ENCODE measurements at places on chromosomes 1 and 21.

- DNase-seq = no peak
Observed at GRCh38 chr1:215418876-215419447, 148.1 kb upstream of the KCTD3 start.

- DNase-seq = no peak
Observed at GRCh38 chr1:7470904-7471638, 300.0 kb upstream of the VAMP3 start.

- no peak for DNase-seq
Observed at GRCh38 chr1:67431156-67431765, 1.1 kb upstream of the SERBP1 start.

GRCh38 chr21:41888749-41889376 is 9.7 kb upstream of the PRDM15 start:
- DNase-seq = no peak

DNA sequence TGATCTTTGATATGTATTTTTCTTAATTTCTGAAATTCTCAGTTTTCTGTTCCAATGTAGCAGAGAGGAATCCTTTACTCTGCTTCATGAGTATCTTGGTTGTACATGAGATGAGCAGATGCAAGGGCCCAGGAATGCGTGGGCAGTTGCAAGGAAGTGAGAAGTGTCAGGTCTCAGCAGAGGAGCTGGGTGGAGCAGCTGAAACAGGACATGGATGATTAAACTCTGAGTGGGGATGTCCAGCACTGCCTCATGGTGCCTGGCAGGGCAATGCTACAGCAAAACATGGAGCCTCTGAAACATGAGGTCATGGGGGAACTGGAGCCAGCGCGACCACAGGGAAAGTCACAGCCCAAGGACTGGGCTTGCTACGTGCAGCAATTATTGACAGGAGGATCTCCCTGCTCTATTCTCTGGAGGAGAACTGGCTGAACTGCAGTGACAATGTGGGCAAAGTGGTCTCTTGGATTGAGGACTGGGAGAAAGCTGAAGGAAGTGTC is 48.4 kb downstream of the COLGALT2 start:
- DNase-seq = no peak

- no peak for DNase-seq
Observed at GRCh38 chr1:246508897-246509688, 2.0 kb upstream of the SMYD3 start.

GRCh38 chr1:164518692-164519332 is 40.2 kb upstream of the PBX1 start:
- DNase-seq = no peak

GRCh38 chr1:229273507-229274232 is 2.8 kb downstream of the RAB4A start:
- no peak for DNase-seq

GRCh38 chr1:190439447-190439846 is 38.2 kb downstream of the BRINP3 start:
- no peak for DNase-seq

- DNase-seq = no peak
Observed at GRCh38 chr1:206112600-206113301, 4.4 kb downstream of the AVPR1B start.

GRCh38 chr1:23224739-23225648 is 7.7 kb upstream of the HTR1D start:
- no peak for DNase-seq

GRCh38 chr1:206142011-206142410 is 24.8 kb upstream of the AVPR1B start:
- DNase-seq = no peak

- no peak for DNase-seq
Observed at GRCh38 chr1:30845237-30845903, 63.2 kb downstream of the SDC3 start.

- DNase-seq = no peak
Observed at GRCh38 chr1:90402893-90403849, 313.9 kb downstream of the BARHL2 start.

DNA sequence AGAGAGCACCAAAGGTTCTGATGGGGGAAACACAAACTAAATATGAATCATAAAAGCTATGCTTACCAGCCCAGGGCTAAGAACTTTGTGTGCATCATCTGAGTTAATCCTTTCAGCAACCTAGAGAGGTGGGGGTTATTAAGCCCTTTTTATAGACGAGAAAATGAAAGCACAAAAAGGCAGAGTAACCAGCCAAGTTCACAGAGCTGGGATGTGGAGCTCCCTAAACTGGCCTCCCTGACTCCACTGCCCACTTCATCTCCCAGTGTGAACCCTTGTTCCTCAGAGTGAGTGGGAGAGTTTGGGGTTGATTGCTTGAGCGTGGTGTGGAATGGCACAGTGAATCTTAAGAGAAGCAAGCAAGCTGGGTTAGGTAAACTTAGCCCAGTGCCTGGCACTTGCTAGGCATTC is 10.8 kb upstream of the BCAR3 start:
- no peak for DNase-seq

- no peak for DNase-seq
Observed at GRCh38 chr1:230349020-230349393, 77.1 kb downstream of the PGBD5 start.

DNA sequence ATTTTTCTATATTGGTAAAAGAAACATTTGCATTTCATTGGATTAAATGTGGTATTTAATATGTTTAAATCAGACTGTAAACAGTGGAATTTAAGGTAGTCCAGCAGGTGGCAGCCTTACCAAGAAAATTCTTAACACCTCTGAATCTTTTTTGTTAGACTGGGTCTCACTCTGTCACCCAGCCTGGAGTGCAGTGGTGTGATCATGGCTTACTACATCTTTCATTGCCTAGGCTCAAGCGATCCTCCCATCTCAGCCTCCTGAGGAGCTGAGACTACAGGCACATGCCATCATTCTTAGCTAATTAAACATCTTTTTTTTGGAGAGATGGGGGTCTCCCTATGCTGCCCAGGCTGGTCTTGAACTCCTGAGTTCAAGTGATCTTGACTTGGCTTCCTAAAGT is 98.8 kb downstream of the RABGAP1L start:
- DNase-seq = peak; percentile 57

- DNase-seq = no peak
Observed at GRCh38 chr1:33740040-33740744, 123.7 kb upstream of the HMGB4 start.

DNA sequence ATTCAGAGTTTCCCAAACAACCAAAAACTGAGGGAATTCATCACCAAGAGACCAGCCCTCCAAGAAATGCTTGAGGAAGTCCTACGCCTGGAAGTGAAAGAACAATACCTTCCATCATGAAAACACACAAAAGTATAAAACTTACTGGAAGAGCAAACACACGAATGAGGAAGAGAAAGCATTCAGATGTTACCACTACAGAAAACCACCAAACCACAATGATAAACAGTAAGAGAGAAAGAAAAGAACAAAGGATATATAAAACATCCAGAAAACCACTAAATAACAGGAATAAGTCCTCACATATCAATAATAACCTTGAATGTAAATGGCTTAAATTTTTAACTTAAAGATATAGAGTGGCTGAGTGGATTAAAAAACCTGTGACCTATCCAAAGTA is 58.5 kb upstream of the BCL10 start:
- no peak for DNase-seq

DNA sequence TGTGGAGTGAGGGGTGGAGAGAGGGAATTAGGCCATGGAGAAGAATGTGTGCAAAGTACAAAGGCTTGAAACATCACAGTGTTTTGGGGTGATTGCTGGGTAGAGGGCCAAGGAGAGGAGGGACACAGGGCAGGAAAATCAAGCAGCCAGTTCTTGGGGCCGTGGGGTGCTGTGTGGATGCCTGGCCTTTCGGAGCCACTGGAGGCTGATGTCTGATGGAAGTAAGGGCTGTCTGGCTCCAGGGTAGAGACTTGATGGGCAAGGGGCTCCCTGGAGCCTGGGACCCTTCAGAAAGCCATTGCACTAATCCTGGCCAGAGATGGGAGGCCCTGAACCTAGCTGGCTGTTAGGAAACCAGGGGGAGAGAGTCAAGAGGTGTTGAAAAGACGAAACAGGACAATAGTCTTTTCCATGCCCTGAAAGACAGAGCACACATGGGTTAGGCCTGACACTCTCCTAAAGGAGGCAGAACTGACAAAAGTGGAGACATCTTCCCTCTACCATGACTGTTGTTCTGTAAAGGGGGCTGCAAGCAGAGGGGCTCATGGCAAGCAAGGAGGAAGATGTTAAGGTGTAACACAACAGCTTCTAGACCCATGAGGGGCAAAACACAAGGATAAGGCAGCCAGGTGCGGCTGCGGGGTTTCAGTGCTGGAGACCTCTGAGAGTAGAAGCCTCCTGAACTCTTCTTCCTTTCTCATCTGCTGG is 21.0 kb downstream of the ATF3 start:
- no peak for DNase-seq

DNA sequence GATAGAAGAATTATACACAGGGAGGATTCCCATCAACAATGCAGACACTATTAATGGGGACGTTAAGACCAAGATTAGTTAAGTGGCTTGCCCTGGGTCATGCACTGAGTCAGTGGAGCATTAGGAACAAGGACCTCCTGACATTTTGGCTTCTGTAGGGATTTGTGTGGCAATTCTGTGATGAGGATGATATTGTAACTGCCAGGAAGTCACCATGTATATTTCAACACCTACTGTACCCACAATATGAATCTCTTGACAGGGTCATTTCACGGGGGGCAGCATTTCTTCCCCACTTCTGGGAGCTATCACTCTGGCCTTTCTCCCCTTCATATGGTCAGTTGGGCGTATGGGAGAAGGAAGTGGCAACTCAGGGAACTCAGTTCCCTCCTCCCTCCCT is 134.9 kb downstream of the RUNX1 start:
- DNase-seq = no peak

- DNase-seq = no peak
Observed at GRCh38 chr1:167345386-167345733, 124.7 kb downstream of the POU2F1 start.

DNA sequence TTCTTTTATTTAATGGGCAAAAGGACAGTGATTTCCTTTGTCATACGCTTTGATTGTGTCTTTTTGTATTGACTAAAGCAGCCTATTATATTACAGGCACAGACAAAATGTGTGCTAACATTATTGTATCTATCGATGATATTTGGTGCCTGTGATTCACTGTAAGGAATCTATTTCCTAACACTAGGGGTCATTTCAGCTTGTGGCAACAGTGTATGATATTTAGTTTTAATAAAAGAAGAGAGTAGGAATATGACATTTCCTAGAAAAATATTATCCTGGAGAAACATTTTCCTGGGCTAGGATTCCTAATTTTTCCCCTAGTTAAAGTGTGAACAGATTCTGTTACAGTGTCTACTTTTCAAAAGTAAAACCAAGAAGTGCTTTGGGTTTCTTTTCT is 42.8 kb downstream of the TYW3 start:
- DNase-seq = no peak

DNA sequence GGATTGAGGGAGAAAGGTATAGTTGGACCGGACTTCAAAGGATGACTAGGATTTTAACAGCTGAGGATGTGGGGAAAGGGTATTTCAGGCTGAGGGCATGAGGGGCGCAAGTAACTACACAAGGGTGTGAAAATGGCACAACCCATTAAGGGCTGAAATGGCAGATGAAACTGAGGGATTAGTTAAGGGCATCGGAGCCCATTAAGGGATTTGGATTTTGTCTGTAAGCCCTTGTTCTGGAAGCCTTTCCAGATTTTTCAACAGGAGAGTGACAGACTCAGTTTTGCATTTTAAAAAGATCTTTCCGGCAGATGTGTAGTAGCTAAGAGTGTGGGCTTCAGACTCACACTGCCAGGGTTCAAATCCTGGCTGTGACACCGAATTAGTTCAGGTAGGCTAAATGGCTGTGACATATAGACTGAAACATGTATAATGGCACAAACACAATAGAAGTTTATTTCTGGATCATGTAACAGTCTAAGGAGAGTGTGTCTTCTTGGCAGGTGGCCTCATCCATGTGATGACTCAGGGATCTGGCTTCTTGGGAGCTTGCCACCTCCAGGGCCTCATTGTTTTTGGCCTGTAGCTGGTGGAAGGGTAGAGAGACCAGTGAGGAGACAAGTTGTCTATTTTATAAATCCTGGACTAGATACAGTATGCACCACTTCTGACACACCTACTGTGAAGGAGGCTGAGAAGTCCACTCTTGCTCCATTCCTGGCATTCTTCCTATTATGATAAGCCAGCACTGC is 49.6 kb downstream of the UBE2T start:
- no peak for DNase-seq

DNA sequence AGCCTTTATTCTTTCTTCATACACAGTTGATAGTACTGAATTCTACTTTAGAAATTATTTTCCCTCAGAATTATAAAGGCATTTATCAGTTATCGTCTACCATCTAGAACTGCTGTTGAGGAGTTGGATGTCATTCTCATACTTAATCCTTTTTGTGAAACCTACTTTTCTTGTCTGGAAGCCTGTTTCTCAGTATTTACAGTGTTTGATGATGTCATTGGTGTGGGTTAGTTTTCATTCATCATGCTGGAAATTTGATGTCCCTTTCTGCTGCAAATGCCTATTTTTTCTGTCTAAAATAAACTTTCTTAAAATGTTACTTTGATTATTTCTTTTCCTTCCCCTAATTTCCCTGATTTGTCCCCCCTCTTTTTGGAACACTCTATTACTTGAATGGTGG is 22.8 kb upstream of the ZNF281 start:
- no peak for DNase-seq

- DNase-seq = no peak
Observed at GRCh38 chr1:85700422-85700821, 7.8 kb downstream of the ZNHIT6 start.
